Fibroblast of skin of left biceps (primary cell): ENCODE measurements at places on chromosomes 3 and 15.

GRCh38 chr3:64163755-64164148, 61.5 kb downstream of the PRICKLE2 start:
- peak; percentile 86 for DNase-seq

DNA sequence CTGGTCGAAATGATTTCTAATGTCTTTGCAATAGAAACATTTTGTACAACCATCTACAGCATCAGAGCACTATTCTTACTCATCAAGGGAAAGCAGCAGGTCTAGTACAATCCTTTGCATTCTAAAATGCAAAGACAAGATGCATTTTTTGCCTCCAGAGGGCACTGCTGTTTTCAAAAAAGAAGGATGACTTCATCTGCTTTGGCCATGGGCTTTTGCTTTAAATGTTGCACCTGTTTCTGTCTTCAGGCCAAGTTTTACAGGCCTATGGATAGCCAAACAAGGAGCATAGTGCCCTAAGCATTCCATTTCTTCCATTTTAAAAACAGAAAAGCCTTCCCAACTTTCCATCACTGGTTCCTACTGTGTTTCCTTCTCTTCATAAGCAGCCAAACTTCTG, 3.4 kb downstream of the PARP9 start:
- no peak for DNase-seq

GRCh38 chr15:99681990-99682389, 51.2 kb downstream of the LYSMD4 start:
- DNase-seq = no peak

DNA sequence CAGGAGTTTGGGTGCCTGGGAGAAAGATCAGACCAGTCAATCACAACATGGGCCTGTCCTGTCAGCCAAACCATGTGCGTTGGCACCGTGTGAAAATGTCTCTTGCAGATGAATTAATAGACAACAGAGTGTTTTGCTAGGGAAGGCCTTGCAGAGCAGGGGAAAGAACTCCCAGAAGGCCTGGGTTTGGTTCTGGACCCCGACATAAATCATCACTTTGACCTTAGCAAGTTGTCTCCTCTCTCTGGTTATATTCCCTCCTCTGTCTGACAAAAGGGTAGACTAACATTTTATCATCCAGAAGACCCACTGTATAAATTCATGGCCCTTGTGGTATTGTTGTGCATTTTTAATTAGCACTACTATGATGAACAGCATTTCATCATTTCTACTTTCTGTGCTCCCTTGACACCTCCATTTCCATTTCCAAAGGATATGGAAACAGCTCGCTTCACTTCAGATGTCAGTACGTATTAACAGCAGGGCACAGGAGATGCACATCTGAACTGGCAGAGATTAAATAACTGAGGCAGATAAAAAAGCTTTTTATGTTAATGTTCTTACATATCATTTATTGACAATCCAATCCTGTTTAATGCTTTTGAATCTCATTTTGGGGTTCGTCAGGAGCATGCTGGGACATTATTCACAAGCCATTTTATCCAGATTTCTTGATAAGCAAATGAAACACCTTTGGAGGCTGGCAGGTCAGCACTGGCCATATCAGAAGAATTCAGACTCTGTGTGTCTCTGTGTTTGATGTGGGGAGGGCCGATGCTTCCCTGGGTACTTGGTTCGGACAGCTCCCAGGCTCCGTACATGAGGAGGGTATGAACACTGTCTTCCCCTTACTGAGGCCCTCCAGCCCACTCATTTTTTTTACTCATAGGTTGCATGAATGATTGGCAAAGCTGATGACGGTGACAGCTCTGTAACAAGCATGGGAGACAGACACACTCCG, 28.2 kb upstream of the IL12A start:
- DNase-seq = no peak

GRCh38 chr15:42080186-42080918, 14.0 kb downstream of the PLA2G4D start:
- no peak for DNase-seq

GRCh38 chr3:4416961-4417360, 50.1 kb downstream of the SUMF1 start:
- DNase-seq = no peak

GRCh38 chr3:184765730-184766074, 46.3 kb upstream of the VPS8 start:
- no peak for DNase-seq

DNA sequence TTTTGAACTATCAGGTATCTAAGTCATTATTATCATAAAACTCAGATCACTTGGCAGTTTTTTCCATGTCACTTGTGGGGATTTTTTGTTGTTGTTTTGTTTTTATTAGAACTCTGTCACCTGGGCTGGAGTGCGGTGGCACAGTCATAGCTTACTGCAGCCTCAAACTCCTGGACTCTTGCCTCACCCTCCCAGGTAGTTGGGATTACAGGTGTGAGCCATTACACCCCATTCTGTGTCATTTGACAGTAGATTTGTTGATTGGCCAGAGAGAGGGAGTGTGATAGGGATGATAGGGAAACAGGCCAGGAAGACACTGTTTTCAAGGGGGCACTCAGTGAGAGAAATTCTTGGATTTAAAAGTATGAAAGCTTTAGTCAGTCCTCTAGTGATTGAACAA, 54.7 kb upstream of the SCAANT1 start:
- no peak for DNase-seq

DNA sequence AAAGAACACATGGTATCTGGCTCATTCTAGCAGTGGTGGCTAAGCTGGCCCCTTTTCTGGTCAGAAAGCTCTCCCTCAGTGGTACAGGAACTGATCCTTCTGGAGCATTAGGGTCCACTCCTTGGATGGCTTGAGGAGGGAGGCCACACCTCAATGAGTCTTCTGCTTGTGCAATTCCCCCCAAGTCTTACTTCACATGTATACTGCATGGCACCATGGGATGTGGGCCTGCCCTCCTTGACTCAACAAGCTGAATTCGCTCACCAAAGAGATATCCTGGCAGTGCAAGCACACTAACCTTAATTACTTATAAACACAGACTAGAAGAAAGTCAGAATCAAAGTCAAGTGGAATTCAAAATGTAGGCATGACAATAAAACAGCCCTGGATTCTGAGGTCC, 133.8 kb upstream of the SLC2A2 start:
- no peak for DNase-seq

GRCh38 chr15:72141171-72142084, 23.2 kb downstream of the SENP8 start:
- no peak for DNase-seq

DNA sequence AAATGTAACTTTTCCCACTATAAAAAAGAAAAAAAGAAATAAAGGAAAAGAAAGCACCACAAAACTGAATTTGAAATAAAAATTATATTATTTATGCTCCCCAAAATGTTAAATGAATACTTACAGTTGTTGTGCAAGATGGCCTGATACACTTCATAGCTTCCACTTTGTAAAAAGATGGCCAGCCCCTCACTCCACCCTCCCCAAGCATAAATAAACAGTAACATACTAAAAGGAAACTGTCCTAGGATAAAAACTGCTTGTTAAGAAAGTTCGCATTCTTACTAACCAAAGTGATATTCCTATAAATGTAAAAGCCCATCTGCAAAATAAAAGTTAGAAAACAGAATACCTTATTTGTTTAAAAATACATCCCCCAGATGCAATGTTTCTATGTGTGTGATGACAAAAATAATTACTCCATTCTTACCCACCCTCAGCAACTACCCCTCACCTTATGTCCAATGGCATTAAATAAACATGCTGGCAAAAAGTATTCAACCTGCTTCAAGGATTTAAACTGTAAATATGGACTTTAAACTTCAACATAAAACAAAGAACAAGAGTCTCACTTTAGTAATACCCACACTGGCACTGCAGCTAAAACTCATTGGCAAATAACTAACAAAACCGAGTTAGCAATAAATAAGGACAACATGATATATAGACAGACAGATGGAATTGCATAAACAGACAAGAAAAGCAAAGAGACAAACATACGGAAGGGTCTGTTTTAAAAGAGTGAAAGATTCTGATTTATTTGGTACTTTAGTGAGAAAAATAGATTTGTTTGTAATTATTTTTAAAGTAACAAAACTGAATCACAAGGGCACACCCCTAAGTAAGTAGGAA, 47.7 kb downstream of the ZBTB20 start:
- no peak for DNase-seq

- DNase-seq = no peak
Observed at GRCh38 chr15:66886686-66887273, 178.6 kb upstream of the SMAD3 start.

GRCh38 chr3:160677459-160677881, 510 bp downstream of the ARL14 start:
- DNase-seq = no peak

DNA sequence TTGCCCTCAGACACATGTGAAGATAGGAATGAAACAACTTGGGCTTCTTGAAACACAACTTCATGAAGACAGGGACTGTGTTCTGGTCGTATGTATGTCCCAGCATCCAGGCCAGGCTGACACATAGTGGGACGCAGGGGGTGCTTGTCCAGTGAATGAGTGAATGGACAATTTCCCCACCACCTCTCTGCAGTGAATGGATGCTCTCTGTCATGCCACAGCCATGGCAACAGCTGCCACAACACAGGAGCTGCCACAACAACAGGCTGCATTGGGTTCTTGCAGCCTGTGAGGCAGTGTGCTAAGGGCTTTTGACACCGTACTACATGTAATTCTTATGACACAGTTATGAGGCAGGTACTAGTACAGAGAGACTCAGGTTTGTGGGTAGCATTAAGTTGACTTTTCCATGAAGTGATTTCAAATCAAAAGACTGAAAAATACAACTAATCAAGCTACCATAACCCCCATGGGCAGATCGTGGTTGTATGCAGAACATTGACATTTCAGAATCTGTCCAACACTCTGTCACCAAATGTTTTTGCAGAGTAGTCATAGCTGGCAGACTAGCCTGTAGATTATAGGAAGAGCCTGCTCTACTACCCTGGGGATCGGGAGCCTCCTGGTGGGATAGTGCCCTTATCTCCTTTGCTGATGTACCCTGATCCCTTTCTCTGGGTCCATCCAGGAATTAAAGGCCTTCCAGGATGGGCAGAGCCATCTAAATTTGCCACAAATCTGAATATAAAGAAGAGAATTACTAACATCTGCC, 40.8 kb downstream of the CLSTN2 start:
- no peak for DNase-seq

DNA sequence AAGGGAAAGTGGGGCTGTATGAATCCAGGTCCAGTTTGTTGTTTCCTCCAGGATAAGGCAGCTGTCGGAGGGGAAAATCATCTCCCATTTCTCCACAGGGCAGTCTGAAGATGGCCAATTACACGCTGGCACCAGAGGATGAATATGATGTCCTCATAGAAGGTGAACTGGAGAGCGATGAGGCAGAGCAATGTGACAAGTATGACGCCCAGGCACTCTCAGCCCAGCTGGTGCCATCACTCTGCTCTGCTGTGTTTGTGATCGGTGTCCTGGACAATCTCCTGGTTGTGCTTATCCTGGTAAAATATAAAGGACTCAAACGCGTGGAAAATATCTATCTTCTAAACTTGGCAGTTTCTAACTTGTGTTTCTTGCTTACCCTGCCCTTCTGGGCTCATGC, 911 bp downstream of the CCRL2 start:
- no peak for DNase-seq

DNA sequence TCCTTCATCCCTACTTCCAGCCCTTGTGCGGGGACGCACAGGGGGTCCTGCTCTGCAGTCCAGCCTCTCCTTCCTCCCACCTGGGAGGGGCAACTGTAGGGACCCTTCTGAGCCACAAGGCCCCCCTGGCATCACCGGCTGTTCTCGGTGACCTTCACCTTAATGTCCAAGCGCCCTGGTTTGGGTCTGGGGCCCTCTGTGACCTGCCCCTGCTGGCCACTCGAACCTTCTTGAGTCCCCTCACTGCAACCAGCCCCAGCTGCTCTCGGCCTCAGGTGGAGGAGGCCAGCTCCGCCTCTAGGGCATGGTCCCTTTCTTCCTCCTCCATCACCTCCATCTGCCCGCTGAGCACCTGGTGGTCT, 57.9 kb downstream of the RGMA start:
- no peak for DNase-seq

GRCh38 chr3:20160230-20160629, 25.8 kb downstream of the SGO1 start:
- DNase-seq = no peak

- DNase-seq = peak; percentile 16
Observed at GRCh38 chr15:69593981-69594966, 141.7 kb downstream of the RPLP1 start.

GRCh38 chr15:50257332-50257731, 8.2 kb downstream of the HDC start:
- no peak for DNase-seq

GRCh38 chr15:69118089-69118488, 42.3 kb upstream of the GLCE start:
- no peak for DNase-seq

DNA sequence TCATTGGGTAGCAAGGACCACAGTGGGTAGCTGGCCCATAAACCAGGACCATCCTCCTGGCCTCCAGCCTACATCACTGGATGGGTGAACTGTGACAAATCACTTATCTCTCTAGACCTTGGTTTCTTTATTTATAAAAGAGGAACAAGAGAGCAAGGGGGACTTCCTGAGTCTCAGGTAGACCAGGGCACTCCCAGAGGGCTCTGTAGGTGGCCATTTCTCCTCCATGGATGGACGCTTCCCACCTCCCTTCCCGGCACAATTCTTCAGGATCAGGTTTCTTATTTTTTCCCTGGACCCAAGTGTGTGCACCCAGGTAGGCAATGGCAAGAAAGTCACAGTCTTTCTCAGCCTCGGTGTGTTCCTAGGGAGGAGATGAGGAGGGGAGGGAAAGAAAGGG, 41.4 kb upstream of the SPATA12 start:
- DNase-seq = no peak

GRCh38 chr3:152319256-152319655, 50.5 kb downstream of the MBNL1 start:
- no peak for DNase-seq

- peak; percentile 42 for DNase-seq
Observed at GRCh38 chr3:183033746-183034145, 53.4 kb upstream of the DCUN1D1 start.

- no peak for DNase-seq
Observed at GRCh38 chr15:72866182-72866581, 82.6 kb upstream of the ADPGK start.

DNA sequence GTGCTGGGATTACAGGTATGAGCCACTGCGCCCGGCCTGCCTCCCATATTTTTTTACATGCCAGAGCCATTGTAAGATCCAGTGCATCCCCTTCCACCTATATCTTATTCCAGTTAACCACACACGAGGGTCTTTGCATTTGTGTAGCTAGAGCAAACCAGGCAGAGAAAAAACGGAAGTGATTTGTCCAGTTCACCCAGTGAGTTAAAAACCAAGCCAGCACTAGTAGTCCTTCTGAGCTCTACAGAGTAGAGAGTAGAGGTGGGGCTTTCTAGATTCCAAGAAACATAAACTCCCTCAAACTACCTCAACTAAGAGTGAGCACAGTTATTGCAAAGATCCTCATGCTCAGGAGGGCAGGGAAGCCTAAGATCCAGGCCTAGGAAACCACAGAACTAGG, 34.7 kb downstream of the TMEM158 start:
- no peak for DNase-seq

DNA sequence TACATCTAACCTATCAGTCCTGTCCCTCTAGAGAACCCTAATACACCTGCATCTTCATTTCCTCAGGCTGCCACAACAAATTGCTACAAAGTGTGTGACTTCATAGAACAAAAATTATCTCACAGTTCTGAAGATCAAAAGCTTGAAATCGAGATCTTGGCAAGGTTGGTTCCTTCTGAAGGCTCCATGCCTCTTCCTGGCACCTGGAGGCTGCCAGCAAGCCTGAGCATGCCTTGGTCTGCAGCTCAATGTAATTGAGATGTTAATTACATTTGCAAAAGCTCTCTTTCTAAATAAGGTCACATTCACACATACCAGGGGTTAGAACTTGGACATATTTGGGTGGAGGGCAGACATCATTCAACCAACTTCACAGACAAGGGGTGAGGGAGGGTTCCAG, 86.4 kb upstream of the ABHD17C start:
- no peak for DNase-seq
